ENCODE measurements at places on chromosomes 13 and 19.
A peak's percentile ranks its signal among the peaks of the same experiment; 100 is the strongest.

DNA sequence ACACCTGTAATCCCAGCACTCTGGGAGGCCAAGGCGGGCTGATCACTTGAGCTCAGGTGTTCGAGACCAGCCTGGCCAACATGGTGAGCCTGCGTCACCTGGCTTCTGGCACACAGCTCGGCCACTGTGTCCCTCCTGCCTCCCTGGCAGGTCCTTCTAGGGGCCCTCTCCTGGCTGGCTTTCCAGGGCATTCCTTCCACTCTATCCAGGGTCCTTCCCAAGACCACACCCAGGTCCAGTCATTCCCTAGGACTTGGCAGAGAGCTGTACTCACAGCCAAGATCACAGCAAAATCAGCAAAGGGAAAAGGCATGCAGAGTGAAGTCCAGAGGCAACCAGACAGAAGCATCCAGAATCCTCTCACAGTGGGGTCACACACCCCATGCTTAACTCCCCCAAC, 9.7 kb upstream of the HSH2D start:
- no peak for DNase-seq

- DNase-seq: no peak
These were observed 964 bp downstream of the PCDH17 start for GRCh38 chr13:57632276-57633140.

- DNase-seq: peak; percentile 57
These were observed 12.4 kb downstream of the TMEM143 start for GRCh38 chr19:48351341-48351752.

GRCh38 chr19:55857149-55857548, 20.8 kb downstream of the NLRP4 start:
- DNase-seq: no peak

- no peak for DNase-seq
These were observed 1308.4 kb downstream of the SLITRK5 start for GRCh38 chr13:88979465-88980175.

GRCh38 chr19:58559275-58560006, 1.0 kb upstream of the UBE2M start:
- peak; percentile 94 for DNase-seq

DNA sequence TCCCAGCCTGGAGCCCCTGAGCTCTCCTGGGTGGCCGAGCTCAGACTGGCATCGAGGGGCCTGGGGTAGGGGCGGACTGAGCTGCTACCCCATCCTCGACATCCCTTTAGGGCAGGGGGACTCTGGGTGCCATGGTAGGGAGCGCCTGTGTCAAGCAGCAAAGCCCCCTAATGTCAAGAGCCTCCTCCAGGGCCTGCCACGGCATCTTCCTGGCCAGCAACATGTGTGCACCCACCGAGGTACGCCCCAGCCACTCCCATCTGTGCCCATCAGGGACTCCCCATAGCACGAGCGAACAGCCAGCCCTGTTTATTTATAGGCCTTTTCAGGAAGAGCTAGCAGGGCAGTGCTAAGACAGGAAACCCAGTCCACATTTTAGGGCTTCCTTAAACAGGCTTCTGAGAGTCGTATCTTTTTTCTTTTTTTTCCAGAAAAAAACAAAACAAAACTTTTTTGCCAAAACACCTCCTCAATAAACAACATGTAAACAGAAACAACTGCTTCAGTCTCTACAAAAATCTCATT, 14.3 kb downstream of the LRP3 start:
- DNase-seq: no peak

DNA sequence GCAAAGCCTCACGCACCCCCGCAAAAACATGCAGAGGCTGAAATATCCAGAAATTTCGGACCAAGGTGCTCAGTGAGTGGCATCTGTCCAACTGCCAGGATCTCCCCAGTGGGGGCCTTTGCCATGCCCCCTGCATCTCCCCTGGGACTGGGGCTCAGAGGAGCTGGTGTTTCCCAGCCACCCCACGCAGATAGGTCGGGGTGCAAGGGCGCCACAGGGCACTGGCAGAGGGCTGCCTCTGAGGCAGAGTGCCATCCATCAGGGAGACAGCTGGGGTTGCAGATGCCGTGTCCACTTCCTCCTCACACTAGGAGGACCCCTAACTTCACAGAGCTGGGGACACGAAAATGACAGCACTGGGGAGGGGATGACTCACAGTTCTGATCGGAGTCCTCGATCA, 26.3 kb downstream of the IZUMO4 start:
- no peak for DNase-seq

DNA sequence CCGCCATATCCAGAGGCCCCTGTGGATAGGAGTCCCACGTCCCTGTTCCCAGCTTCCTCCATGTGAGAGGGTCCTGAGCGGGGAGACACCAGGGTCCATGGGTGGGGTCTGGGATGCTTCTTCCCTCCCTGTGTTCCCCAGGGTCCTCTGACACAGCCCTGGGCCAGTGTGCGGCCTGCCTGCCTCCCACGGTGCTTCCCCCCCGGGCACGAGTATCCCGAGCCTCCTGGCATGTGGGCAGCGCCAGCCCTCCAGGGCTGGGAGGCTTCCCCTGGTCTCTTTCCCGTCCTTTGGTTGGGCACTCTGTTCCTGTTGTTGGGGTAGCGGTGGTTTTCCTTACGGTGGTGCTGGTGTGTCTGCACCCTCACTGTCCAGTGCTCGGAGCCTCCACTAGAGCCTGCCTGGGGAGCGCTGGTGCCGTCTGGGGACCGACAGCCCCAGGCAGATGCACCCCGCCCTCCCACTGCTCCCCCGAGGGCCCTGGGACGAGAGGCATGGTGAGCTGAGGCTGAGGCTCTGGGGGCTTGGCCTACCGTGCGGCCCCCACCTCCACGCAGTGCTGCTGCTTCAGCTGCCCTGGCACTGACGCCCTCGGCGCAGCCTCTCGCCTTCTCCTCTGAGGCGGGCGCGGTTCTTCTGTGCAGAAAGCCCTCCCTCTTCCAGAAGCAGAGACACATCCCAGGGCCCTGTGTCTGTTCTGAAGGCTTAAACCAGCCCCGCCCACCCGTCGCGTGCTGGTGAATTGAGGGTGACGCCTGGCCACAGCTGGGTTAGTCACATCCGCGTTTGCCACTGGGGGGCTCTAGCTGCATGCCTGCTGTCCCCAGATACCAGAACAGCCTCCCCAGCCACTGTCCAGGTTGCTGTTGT, 27.9 kb downstream of the PLEKHJ1 start:
- peak; percentile 93 for DNase-seq

DNA sequence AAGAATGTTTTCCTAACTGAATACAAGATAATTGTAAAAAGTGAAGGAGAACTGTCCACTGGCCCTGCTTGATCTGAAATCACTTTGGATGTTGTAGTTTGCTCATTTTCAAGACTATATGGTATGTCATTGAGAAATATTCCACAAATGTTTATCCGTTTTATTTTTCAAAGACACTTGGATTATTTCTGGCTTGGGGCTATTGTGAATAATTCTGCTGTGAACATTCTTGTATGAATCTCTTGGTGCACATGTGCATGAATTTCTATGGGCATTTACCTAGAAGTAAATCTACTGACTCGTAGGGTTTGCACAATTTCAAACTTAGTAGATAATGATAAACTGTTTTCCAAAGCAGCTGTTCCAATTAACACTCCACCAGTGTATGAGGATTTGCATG, 8.6 kb downstream of the RXFP2 start:
- peak; percentile 42 for DNase-seq

- no peak for DNase-seq
These were observed 13.1 kb downstream of the INSR start for GRCh38 chr19:7280940-7281666.

- no peak for DNase-seq
These were observed 78.4 kb downstream of the DPF1 start for GRCh38 chr19:38145623-38146022.

DNA sequence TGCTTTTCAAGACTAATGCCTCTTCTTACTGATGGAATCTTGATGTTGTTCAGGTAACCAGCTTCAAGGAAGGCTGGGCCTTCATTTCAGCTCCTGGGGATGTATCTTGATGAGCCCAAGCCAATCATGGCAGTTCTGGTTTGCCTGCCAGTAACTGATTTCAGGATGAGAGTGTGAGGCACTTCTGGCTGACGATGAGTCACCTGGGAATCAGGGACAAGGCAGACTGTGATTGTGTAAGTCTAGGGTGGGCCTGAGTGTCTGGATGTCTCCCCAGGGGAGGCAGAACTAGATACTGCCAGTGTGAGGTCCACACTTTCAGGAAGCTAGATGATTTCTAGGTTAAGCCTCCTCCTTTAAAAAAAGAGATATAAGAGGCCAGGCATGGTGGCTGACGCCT, 77.3 kb upstream of the KL start:
- DNase-seq: peak; percentile 62

GRCh38 chr19:22545751-22546150, 88.4 kb upstream of the ZNF492 start:
- no peak for DNase-seq

DNA sequence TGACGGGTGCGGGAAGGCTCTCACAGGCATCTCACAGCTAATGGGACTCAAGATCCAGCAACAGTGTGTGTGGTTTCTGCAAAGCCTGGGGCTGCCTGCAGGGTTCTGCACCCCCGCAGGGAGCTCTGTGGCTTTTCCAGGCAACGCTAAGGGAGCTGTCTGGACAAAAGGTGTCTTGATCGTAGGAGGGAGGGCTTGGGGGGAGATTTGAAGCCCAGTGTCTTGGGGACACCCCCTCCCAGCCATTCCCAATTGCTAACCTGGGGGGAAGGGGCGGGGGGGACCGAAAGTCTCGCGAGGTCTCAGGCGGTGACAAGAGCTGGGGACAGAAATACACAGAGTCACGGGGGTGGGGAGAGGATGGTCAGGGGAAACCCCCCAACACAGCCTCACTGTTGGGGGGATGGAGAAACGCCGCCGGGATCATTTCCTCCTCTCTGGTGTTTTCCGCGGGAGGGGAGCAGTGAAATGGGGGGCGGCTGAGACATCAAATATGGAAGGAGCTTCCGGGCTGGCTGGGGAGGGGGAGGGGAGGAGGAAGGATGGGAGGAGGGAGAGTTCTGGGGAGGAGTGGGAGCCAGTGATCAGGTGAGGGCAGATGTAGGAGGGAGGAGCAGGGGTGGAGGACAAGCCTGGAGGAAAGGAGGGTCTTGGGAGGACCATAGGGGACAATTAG, 13.3 kb downstream of the KCNC3 start:
- no peak for DNase-seq

DNA sequence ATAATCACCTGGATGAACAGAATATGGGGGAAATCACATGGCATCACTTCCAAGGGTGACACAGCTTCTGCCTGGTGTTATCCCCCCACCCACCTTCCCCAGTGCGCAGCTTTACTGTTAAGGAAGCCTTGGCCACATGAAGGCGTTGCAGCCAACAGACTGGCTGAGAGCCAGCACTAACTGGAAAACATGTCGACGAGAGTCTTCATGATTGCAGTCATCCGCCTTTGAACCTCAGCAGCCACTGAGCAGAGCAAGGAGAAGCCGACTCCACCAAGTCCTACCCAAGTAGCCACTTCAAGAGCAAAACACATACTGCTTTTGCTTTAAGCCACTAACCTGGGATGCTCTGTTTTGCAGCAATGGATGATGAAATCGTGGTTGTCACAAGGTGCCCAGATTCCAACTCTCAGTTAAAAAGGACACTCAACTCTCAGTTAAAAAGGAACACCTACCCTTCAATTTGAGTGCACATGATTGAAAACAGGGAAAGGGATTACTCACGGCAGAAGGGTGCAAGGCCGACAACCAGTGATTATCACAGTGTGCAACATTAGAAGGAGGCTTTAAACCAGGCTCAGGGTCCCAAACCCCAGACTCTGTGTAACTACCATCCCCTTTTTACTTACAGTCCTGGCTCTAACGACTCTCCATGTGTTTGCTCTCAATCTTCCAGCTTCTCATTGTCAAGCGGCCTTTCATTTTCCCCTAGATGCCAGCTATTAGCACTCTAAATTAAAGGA, 149.1 kb downstream of the KLF12 start:
- no peak for DNase-seq

GRCh38 chr19:37695144-37695899, 24.2 kb downstream of the ZNF607 start:
- DNase-seq: no peak

- DNase-seq: no peak
These were observed 85.0 kb downstream of the SACS start for GRCh38 chr13:23348262-23349127.

- DNase-seq: no peak
These were observed 35.6 kb downstream of the NDFIP2 start for GRCh38 chr13:79516595-79516994.

DNA sequence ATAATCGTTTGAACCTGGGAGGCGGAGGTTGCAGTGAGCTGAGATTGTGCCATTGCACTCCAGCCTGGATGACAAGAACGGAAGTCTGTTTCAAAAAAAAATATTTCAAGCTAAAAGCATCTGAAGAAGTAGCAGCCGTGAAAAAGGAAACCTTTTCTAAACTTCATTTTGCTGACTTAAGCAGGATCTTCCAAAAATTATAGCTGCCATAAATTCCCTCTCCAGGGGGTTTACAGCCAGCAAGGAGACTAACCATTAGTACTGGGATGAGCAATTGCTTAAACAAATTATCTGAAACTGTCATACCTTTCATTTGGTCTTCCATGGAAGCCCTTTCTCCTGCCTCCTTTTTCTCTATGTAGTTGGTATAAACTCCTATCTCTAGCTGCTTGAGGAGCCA, 69.9 kb upstream of the TSC22D1 start:
- no peak for DNase-seq

DNA sequence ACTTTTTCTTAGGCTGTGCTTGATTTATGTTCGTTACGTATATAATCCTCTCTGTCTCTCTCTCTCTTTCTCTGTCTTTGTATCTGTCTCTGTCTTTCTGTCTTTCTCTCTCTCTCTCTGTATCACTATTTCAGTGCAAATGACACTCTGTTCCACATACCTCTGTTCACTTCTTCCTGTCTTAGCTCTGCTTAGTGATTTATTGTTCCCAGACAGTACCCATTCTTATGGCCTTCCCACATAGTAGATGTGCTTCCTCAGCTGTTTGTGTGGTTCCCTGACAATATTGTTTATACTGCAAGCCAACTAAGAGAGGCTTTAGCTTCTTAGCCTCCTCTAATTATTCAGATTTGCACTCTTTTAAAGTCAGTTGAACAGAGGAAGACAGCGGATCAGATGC, 1244.2 kb downstream of the DIAPH3 start:
- no peak for DNase-seq

DNA sequence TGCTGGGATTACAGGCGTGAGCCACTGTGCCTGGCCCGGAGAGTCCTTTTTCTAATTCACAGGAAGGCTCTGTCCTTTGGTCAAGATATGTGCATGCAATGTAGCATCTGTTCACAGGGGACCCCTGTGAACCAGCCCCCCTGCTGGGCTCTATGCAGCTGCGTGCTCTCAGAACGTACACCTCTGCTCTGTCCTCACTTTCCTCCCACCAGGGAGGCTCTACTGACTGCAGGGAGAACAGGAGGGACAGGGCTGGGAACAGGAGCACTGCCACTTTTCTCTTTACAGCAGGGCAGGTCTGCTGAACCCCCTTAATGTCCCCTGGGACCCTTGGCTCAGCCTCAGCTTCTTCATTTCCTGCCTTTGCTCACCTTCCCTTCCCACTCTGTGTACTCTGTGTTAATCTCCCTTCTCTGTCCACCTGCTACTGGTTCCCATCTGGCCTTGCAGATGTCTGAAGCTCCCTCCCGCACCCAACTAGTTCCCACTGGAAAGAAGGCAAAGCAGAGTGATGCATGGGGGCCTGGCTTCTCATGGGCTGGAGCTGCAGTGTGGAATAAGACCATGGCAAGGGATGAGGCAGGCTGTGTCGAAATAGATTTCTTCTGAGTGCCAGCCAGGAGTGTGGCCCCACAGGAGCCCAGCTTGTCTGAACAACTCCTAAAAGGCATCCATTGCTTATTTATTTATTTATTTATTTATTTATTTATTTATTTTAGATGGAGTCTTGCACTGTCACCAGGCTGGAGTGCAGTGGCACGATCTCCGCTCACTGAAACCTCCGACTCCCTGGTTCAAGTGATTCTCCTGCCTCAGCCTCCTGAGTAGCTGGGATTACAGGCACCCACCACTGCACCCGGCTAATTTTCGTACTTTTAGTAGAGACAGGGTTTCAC, 7.2 kb downstream of the ADGRE2 start:
- DNase-seq: no peak

- DNase-seq: no peak
These were observed 8.3 kb upstream of the MTRF1 start for GRCh38 chr13:41271456-41272285.

All from fibroblast of skin of back (primary cell).